ENCODE measurements at places on chromosomes 4 and X.
A peak's percentile ranks its signal among the peaks of the same experiment; 100 is the strongest.

GRCh38 chrX:65509400-65509799 lies 25.2 kb downstream of the LAS1L start:
- no peak for DNase-seq

GRCh38 chr4:185965426-185966384 lies 103.3 kb upstream of the TLR3 start:
- no peak for DNase-seq

DNA sequence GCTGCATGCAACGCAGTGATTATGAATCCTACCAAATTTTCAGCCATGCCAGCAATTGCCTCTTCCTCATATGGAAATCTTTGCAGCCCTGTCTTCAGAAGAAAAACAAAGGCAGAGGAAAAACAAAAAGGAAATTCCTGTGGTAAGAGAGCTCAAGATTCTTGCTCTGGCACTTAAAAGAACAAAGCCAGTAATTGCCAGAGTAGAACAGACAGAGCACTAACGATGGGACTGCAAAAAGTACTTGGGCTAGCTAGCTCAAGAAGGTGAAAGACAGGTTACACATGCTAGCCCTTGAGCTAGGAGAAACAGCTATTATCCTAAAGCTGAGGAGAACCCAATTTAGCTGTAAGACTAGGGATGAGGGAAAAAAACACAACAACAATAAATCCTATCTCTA lies 582.3 kb downstream of the KCNIP4 start:
- DNase-seq, result no peak

GRCh38 chr4:24472161-24472510 lies 112.2 kb downstream of the DHX15 start:
- DNase-seq, result no peak

DNA sequence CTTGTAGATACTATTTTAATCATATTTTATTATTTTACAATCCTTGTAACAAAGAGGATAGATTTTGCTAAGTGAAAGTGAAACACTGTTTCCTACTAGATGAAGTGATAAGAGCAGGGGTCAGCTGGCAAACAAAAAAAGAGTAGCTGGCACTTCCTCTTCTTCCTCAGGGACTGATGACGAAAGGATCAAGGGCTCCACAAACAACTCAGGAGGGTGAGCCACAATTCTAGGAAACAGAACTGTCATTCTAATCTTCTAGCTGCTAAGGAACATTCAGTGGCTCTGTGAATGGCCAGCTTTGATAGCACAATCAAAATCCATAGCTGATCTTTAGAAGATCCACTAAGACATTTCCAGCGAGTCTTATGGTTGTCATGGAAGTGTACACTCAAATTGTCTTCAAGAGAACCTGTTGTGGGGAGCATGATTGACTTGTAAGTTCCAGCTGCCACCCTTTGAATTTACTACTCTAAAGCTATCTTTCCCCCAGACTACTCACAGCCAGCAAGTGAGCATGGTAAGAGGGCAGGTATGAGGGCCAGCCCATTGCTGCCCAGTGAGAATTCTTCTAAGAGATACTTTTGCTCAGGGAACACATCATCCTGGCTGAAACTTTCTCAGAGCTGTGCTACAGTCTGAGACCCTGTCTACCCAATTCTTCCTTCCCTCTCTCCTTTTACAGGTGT lies 275.7 kb upstream of the RASGEF1B start:
- DNase-seq, result no peak

- DNase-seq, result no peak
Measured at GRCh38 chrX:10165580-10166247, 8.9 kb downstream of the CLCN4 start.

- no peak for DNase-seq
Measured at GRCh38 chr4:23171976-23172375, 479.2 kb downstream of the GBA3 start.

- DNase-seq, result no peak
Measured at GRCh38 chr4:143375326-143376073, 38.8 kb downstream of the GAB1 start.

DNA sequence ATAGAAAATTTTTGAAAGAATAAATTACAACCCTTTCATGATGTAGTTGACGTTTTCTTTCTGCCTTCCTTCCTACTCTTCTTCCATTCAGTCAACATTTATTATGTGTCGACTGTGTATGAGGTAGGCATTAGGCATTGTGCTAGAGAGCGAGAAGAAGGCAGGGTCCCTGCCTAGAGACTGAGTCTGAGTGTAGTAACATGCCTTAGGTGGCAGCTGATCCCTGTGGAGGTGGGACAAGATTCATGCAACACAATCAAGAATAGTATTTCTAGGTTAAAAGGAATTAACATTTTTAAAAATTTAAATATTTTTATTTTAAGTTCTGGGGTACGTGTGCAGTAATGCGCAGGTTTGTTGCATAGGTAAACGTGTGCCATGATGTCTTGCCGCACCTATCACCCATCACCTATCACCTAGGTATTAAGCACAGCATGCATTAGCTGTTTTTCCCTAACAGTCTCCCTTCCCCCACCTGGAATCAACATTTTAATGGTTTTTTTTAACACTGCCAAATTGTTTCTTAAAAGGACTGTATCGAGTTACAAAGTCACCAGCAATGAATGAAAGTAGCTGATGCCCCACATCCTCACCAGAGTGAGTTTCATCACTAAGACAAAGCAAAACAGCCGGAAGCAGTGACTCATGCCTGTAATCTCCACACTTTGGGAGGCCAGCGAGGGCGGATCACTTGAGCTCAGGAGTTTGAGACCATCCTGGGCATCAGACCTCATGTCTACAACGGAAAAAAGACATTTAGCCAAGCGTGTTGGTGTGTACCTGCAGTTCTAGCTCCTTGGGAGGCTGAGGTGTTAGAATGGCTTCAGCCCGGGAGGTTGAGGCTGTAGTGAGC lies 84.0 kb downstream of the WWC2 start:
- DNase-seq, result peak; percentile 23

GRCh38 chrX:12945494-12945893 lies 29.4 kb upstream of the TMSB4X start:
- no peak for DNase-seq

- DNase-seq, result peak; percentile 45
Measured at GRCh38 chr4:139814323-139815015, 148.8 kb downstream of the MGST2 start.

DNA sequence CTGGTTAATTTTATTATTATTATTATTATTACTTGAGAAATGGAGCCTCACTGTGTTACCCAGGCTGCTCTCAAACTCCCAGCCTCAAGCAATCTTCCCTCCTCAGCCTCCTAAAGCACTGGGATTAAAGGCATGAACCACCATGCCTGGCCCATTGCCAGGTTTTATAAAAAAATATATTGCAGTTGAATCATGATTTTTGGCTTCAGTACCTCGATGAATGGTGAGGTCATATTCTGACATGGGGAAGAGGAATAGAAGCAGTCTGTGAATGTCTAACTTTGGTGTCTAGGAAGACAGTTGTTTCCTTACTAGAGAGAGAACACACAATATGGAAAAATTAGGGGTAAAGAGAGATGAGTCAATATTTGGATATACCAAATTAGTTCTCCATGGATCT lies 32.0 kb downstream of the CCSER1 start:
- DNase-seq, result no peak

- no peak for DNase-seq
Measured at GRCh38 chr4:156781852-156782251, 189.7 kb downstream of the PDGFC start.

DNA sequence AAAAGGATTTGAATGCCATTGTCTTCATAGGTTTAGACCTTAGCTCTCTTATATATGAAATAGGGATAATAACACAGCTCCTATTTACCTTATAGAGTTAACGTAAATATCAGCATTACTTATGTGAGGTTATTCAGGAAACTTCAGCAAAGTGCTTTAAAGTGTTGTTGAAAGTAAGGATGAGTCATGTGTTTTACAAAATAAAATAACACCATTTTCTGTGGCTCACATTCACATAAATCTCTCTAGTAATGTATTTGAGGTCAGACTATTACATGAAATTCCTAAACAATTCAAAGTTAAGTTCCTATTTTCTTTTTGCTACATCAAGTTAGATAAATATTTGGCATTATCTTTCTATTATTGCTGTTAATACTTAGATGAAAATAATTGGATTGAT lies 2.9 kb downstream of the GNRHR start:
- DNase-seq, result no peak

- no peak for DNase-seq
Measured at GRCh38 chr4:147778942-147779341, 47.1 kb downstream of the ARHGAP10 start.

- DNase-seq, result no peak
Measured at GRCh38 chrX:97895751-97896150, 1012.0 kb downstream of the RPA4 start.

DNA sequence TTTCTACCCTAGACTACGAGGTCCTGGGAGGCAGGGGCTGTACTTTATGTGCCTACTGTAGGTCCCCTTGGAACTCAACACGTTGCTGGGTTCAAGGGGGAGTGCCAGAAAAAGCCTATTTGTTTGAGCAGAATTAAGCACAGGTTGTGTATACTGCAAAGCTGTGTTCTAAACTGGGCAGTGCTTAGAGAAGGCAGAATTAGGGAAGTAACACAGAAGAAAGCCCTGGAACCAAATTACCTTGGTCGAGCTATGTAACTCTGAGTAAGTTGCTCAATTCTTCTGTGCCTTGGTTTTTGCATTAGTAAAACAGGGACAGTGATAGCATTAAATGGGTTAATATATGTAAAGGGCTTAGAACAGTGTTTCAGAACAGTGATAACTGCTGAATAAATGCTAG lies 245.0 kb upstream of the SFRP2 start:
- no peak for DNase-seq

- no peak for DNase-seq
Measured at GRCh38 chr4:121995790-121996537, 44.1 kb upstream of the TRPC3 start.

- no peak for DNase-seq
Measured at GRCh38 chr4:81376720-81377119, 95.0 kb downstream of the RASGEF1B start.

- no peak for DNase-seq
Measured at GRCh38 chr4:26321373-26322221, 783 bp downstream of the RBPJ start.

DNA sequence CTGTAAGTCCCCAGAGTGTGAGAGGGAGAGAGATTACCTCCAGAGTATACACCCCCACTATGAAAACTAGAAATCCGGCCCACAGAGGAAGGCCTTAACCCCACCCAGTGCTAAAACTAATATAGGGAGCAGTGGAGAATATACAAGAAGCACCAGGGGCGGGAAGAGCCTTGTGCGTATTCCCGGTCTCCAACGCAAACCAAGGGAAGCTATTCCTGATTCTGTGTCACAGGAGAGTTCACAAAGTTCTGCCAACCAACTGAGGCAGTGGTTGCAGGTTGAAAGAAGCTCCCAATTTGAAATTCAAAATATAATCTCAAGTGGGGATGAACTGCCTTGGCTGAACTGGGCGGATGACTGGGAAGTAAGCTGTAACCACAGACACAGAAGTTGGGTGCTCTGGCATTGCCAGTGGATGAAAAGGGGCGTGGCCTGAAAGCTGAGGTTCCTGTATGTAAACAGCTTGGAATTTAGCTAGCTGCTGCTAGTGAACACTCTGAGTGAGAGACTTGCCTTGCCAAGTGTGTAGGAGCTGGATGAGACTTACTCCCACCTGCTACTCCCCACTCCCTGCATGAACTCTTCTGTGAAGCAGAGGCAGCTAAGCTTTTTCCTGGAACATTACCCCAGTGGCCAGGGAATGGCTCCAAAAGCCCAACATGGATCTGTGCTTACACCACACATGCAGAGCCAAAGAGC lies 32.7 kb downstream of the ELF2 start:
- no peak for DNase-seq

DNA sequence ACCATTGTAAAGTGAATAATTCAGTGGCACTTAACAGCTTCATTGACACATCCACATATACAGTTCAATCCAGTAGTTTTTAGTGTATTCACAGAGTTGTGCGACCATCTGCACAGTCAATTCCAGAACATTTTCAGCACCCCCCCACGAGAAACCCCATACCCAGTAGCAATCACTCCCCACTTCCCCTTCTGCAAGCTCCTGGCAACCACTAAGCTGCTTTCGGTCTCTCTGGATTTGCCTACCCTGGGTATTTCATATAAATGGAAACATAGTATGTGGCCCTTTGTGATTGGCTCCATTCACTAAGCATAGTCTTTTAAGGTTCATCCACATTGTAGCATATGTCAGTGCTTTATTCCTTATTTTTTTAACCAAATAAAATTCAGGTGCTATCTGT lies 10.0 kb downstream of the MSL3 start:
- no peak for DNase-seq

- no peak for DNase-seq
Measured at GRCh38 chr4:61773655-61774245, 573.6 kb downstream of the ADGRL3 start.

GRCh38 chrX:107687445-107687844 lies 59.1 kb downstream of the PRPS1 start:
- no peak for DNase-seq

DNA sequence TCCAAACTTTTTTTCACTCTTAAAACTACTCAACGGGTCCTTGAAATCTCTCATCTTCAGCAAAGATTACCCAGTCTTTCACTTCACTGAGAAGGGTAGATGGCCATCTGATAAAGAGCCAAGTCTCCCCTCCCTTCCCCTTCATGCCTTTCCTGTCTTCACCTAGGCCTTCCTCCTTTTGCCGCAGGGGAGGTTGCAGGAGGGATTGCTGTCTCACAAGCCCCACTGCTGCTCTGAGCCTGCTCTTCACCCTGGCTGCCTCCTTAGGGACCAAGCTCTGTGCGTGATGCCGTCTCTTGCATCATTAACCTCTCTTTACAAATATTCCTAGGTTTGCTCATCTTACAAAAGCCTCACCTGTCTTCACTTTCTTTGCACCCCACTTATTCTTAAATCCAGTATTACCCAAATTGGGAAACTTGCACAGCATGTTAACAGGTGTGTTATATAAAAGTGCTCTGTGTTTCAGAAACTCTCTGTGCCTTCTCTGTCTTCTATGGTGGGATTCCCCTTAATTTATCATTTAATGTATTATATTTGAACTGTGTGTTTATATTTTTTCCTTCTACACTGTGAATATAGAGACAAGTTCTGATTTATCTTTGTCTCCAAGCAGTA lies 3.8 kb downstream of the ZFX start:
- no peak for DNase-seq

GRCh38 chrX:21781525-21781924 lies 23.6 kb upstream of the SMPX start:
- DNase-seq, result no peak

DNA sequence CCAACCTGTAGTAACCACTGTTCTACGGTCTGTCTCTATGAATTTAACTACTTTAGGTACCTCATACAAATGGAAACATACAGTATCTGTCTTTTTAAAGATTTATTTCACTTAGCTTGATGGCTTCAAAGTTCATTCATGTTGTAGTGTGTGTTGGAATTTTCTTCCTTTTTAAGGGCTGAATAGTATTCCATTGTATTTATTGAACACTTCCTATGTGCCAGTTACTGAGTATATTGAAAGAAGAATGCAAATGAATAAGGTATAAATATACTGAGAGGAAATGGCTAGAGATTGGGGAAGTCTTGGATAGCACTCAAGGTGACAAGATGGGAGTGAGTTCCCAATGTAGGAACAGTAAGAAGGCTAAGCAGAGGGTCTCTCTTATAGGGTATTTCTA lies 17.3 kb downstream of the TBC1D19 start:
- DNase-seq, result no peak

- no peak for DNase-seq
Measured at GRCh38 chr4:9769321-9769720, 12.1 kb upstream of the DRD5 start.

All from NCI-H2081 treated with DMSO at 0.1 percent for 48 hours (cell line).